ENCODE measurements at places on chromosomes 2 and 18.
A peak's percentile ranks its signal among the peaks of the same experiment; 100 is the strongest.

DNA sequence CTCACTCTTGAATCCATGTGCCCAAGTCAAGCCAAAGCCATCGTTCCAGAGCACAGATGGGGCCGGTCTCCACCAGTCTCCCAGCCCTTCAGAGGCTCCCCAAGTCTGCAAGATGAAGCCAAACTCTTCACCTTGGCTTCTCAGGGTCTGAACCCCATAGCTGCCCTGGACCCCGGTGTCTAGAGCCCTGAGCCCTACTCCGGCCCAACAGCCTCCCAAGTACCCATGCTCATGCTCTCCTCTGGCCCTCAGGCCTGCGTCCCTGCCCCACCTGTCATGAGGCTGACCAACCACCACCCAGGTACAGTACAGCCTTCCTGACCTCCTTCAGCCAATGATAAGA, 46.0 kb downstream of the ZNF516 start:
- no peak for DNase-seq

DNA sequence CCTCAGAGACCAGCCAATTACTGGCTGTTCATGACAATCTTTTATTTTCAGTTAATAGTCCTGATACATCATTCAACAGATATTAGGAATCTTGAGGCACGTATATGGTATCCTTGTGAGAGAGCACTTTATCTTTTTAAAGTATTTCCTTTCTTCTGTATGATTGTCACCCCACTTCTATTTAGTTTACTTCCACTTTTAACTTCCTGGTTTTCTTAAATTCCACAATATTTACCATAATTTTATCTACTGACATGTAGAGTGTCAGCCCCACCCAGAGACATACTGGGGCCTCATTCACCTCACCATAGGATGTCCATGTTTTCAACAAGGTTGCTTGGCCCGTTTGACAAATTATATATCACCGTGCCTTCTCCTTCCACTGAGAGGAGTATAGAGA, 182.9 kb upstream of the ID2 start:
- no peak for DNase-seq

DNA sequence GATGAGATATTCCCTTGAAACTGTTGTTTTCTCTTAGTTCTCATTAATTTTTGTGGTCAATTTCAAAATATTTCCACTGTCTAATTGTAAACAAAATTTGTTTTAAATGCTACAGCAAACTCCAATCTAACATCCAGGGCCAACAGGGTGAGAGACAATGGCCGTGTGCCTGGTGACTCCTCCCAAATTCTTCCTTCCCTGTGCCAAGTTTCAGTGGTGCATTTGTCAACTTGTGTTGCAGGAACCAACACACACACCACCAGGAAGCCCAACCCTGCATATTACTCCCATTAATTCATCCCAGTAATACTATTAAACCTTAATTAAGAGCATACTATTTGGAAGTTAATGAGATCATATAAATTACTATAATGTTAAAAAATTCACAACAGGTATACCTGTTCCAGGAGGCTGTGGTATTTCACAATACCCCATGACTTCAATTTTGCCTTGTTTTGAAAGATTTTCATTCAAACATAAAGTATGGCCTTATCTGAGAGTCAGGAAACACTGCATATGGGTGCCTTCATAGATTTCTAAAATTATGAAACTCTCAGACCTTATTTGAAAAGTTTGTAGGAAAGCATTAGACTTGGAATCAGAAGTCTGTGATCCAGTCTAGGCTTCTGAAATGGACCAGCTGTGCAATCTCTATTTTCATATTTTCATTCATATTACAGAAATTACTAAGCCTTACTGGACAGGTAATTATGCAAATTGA, 1.1 kb downstream of the SERPINB2 start:
- DNase-seq: peak; percentile 9

GRCh38 chr2:9258501-9258900, 51.9 kb downstream of the ASAP2 start:
- no peak for DNase-seq

DNA sequence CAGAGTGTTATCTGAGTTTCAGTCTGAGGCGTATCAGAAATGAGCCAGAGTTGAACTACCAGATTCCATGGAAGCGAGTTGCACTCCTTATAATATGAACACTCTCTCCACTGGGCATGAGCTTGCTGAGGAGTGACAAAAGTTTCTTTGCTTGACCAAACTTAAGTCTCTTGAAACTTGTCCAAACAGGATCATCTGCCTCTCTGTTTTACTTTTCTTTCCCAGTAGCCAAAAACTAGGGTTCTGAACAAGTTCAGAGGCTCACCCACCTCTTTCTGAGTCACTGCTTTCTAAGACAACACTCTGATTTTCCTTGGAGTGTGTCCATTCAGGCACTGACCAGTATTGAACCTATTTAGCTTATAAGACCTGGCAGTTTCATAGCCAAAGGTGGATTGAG, 233.2 kb upstream of the TCF4 start:
- DNase-seq: peak; percentile 77

DNA sequence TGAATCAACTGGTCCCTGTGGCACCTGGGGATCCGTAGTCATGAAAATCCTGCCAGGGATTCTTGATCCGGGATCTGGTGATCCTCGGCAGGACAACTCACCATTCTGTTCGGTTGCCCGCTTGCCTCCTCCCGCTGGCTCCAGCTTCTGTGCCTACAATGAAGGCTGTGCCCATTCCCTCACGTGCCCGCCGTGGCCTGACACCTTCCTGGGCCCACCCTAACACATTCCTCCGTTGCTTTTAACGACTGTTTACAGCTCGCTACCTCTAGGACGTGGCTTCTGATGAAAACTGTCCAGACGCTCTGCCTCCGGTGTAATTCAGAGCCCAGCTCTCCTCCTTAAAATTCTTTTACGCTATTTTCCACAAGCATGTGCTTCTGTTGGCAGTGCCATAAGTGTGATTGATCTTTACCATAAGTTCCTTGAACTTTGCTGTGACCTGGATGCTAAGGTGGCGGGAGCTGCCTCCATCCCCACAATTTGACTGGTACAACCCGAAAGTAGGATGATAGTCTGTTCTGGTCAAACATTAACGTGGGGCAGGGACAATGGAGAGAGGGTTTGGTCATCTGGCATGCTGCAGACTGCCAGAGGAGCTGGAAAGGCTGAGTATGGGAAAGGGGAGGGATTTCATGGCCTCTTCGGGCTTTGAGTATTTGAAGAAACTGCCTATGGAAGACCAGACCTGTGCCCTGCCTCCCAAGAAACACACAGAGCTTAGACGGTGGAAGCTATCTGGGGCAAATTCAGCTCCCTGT, 206.8 kb upstream of the TNP1 start:
- peak; percentile 50 for DNase-seq

- no peak for DNase-seq
These were observed 80.5 kb upstream of the CYP1B1 start for GRCh38 chr2:38156436-38156835.

GRCh38 chr2:34729845-34730244, 1130.7 kb upstream of the FAM98A start:
- no peak for DNase-seq

- no peak for DNase-seq
These were observed 133.5 kb upstream of the CDCA7 start for GRCh38 chr2:173221132-173221695.

DNA sequence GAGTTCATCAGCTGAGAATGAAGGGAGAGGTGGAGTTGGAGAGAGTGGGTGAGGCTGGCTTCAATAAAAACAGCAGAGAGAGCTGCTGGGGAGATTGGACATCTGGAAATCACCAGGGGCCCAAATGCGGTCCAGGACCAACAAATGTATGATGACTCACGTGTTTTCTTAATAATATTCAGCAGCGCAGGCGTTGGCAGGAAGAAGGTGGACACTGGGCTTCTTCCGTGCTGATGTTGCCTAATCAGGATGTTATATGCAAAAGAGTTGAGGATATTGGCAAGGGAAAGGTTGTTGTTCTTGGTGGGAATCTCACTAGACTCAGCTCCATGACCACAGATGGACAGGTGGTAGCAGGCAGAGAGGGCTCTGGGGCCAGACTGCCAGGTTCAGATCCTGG, 12.8 kb upstream of the PLA2R1 start:
- peak; percentile 93 for DNase-seq

Data from EH (cell line).